ENCODE measurements at places on chromosomes 1 and 21. TPM values are rescaled to one million over a fixed set of nuclear protein-coding genes. Genes with fewer than 3 reads are reported as not detected.

Gene CELA2A
- not detected for total RNA-seq

- no peak for DNase-seq
These were observed 696.7 kb downstream of the PTPRU start for GRCh38 chr1:29933067-29933466.

DNA sequence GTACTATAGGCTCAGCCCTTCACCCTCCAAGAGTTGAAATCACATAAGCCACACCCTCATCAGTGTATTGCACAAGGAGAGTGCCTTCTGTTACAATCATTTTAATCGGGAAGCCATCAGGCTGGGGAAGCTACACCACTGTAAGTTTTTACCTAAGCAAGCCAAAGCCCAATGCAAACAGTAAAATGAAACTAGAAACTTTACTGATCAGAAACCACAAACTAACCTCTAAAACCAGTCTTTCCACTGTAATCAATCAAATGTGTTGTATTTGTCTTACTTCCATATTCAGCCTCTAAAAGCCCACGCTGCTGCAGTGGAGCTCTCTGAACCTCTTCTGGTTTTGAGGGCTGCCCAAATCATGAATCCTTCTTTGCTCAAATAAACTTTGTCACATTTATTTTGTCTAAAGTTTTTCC is 26.2 kb downstream of the CAPN8 start:
- no peak for DNase-seq

GRCh38 chr1:73868810-73869336 is 329.1 kb downstream of the LRRIQ3 start:
- DNase-seq: no peak

DNA sequence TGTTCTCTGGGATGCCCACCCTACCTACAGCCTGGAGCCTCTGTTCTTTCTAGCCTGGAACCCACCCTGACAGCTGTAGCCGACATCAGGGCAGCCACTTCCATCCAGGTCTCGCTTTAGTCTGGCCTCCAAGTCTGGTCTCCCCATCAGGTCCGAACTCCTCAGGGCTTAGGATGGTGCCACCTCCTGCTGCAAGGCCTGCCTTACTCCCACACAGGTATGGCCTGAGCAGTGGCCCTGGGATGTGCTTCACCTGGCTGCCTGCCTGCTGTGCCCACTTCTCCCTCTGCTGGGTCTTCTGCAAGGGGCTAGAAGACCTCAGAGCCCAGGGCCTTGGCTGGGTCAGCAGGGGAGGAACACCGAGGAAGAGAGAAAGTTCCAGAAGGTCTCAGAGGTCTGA is 35.7 kb upstream of the MAGOH start:
- no peak for DNase-seq
